ENCODE measurements at places on chromosomes 12 and 14.

GRCh38 chr14:24110060-24110459, 4.5 kb upstream of the DCAF11 start:
- no peak for DNase-seq

GRCh38 chr14:89465876-89466275, 48.8 kb upstream of the FOXN3 start:
- DNase-seq = no peak

- DNase-seq = no peak
Measured at GRCh38 chr12:94426049-94426448, 33.6 kb downstream of the CEP83 start.

DNA sequence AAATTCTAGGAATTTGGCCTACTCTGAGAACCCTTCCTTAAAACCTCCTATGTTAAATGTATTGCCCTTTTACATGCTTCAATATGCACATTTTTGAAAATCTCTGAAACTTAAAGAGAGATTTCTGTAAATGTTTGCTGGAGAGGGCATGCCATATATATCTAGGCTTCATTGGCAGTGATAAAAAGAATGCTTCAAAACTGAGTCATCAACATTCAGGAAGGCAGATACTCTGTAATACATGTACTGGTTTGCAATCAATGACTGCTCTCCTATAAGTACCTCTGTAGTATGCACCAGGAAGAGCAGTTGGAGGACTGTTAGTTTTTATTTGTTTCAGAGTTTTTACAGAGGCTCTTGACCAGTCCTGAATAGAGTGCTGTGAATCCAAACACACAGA, 739.9 kb downstream of the SLC16A7 start:
- no peak for DNase-seq

- no peak for DNase-seq
Measured at GRCh38 chr12:68011882-68012207, 22.6 kb downstream of the IFNG-AS1 start.

DNA sequence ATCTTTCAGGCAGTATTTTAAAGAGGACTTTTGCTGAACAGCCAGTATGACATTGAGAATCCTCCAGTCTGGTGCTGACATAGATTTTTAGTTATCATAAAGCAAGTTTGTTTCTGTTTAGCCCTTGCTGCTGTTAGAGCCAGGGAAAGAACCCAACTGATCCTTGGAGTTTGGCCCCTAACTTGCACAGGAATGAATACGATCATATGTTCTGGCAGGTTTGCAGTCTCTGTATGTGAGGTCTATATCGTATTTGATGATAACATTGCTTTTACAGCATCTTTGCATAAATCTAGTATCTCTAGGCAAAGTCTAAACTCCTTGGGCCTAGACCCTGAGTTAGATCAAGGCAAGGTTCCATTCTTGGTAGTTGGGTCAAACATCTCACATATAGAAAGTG, 4.3 kb upstream of the CCDC175 start:
- DNase-seq = no peak

- DNase-seq = no peak
Measured at GRCh38 chr14:77203611-77204458, 22.2 kb downstream of the TMEM63C start.

GRCh38 chr14:100547633-100548294, 39.5 kb downstream of the BEGAIN start:
- DNase-seq = no peak

DNA sequence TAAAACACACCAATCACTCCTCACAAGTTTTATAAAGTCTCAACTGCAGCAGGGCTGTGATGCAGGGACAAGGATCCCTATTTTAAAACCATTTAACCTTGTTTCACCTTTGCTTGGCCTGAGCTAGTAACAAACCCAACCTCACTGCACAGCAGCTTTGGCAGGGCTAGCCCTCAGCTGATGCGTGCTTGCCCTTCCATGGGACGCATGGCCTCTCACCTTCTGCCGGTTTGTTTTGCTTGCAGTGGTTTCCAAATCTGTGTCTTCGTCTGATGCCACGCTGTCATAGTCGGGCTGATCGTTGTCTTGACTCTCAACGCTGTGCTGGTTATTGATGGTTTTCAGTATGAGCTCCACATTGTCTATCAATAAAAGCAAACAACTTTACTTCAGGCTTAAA, 43.3 kb downstream of the GIT2 start:
- DNase-seq = no peak

DNA sequence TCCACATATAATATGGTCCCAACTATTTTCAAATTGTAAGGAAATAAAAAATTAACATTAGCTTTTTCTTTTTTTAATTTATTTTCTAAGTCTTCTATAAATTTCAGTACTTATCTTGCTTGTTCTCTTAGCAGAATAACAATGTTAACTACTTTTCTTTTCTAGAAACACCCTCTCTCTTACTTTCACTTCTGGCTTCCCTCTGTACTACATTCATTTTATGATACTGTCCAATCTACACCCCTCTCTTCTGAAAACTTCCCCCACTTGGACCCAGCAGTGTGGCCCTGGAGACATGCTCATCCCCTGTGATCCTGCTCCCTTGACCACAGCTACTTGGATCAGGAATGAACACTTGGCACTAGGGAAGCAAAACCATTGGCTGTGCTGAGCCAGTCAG, 15.7 kb downstream of the SGPP1 start:
- no peak for DNase-seq

- no peak for DNase-seq
Measured at GRCh38 chr14:45222485-45223262, 30.3 kb downstream of the MIS18BP1 start.

DNA sequence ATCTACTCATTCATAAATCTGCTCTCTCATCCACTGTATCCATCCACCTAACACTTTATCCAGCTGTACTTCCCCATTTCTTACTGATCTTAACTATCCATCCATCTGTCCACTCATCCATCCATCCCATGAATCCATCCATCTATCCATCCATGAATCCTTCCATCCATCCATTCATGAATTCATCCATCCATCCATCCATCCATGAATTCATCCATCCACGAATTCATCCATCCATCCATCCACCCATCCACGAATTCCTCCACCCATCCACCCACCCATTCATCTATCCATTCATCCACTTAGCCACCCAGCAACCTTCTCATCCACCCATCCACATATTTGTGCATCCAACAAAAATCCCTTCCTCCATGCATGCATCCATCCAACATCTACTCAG, 128.6 kb upstream of the MYL2 start:
- DNase-seq = no peak

- no peak for DNase-seq
Measured at GRCh38 chr14:53967606-53968005, 11.0 kb upstream of the BMP4 start.

DNA sequence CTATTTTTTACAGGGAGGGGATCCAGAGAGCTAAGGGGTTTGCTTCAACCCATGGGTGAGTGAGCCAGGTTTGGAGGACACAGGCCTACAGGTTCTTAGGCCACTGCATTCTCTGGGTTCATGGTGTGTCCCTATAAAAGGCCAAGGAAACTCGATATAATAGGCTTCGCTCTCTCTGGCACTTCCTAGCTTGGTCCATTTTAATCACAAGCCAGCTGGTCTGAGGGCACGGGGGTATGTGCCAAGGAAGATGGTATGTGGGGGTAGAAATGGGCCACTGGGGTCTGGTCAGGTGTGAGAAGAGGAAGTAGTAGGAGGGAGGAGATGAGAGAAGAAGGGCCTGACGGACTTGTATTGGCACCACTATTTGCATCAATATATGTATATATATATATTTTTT, 4.9 kb downstream of the ETV6 start:
- DNase-seq = no peak

DNA sequence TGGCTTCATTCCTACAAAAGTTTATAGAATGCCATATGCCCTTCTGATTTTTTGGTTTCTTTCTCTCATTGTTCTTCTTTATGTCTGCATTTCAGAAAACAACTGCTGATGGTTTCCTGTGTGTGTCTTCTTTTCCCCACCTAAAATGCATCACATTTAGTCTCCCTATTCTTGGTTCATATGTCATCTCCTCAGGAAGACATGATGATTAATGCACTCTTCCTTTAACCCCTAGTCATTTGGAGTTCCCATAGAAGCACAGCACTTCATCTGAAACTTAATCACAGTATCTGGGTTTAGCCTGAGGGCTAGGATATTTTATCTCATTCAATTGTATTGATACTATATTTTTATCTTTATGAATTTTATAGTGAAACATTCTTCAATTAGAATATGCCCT, 21.5 kb downstream of the GNPNAT1 start:
- no peak for DNase-seq

GRCh38 chr12:49954863-49955830, 4.6 kb downstream of the AQP2 start:
- no peak for DNase-seq

DNA sequence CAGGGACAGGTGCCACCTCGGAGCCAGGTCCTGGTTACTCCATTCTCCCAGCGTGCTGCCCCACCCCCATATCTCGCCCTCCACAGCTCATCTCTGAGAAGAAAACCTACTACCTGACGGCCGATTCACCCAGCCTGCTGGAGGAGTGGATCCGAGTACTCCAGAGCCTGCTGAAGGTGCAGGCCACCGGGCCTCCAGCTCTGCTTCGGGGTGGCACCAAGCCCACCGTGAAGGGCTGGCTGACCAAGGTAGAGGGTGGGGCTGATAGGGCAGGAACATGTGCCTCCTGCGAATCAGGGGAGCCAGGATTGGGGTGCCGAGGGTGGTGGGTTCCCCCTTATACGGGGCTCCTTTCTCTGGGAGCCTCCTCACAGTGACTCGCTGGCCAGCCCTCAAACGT, 25.9 kb downstream of the PIGH start:
- no peak for DNase-seq

GRCh38 chr12:43309959-43310358, 242.0 kb downstream of the ADAMTS20 start:
- no peak for DNase-seq

DNA sequence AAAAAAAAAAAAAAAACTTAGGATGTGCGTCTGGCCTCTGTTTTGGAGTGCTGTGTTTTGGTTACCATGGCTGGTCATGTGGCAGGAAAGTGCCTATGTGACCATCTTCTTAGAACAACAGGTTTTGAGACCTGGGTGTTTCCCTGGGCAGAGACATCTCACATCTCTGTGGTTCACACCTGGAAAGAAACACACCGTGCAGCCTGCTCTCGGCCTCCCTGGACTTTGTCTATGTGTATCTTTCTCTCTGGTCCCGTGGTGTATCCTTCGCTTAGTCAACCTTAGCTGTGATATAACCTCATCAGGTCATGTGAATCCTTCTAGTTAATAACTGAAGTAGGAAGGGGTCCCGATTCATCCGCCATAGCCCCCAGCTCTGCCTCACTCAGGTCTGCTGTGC, 22.6 kb downstream of the ACADS start:
- no peak for DNase-seq

- DNase-seq = no peak
Measured at GRCh38 chr12:1994429-1995143, 9.7 kb downstream of the DCP1B start.

GRCh38 chr12:20426957-20427356, 58.6 kb downstream of the PDE3A start:
- DNase-seq = no peak

GRCh38 chr14:63875311-63875710, 22.5 kb downstream of the SYNE2 start:
- no peak for DNase-seq

- no peak for DNase-seq
Measured at GRCh38 chr12:91854725-91855124, 290.9 kb downstream of the BTG1 start.

- DNase-seq = no peak
Measured at GRCh38 chr12:6570264-6570887, 2.3 kb upstream of the NOP2 start.

GRCh38 chr12:123034865-123035264, 54.4 kb downstream of the ARL6IP4 start:
- DNase-seq = no peak

DNA sequence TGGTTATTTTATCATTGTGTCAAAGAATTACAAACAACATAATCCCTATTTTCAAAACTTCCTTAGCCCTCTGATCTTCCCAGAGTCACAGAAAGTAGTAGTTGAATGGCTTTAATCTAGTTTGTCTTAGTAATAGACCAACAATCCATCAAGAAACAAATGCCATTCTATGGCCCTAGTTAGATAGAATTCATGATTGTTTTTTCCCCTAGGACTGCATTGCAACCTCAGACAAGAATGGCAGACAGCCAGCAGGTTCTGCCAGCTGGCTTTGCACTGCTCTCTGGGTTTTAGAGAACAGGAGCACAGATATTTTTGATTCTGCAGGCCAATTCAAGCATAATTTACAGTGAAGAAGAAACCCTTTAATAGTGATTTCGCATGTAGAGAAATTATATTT, 33.8 kb downstream of the SYT1 start:
- no peak for DNase-seq

- DNase-seq = no peak
Measured at GRCh38 chr12:82326905-82327503, 31.2 kb downstream of the CCDC59 start.

DNA sequence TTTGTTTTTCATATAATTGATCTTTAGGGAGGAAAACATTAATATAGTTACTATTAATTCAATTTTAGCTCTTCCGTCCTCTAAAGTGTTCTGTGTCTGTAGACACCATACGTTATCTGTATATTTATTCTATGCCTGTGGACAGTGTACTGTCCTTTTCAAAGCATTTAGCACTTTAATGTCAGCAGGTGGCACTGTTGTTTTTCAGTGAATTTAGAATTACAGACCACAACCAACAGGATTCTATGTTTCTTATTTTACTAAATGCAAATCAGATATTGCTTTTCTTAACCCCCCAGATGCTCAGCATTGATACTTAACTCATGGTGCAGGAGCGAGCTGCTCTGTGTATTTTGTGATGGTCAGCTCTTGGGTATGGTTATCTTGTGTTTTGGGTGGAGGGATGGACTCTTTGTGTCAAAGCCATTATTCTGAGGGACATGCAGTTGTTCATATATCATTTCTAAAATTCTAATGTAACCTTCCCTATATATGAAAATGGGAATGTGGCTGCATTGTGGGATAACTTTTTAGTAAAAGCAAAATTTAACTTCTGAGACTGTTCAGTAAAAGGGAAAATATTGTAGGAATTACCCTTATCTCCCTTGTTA, 65.2 kb downstream of the PAPOLA start:
- DNase-seq = no peak

GRCh38 chr14:99248761-99249171, 23.2 kb downstream of the BCL11B start:
- no peak for DNase-seq

GRCh38 chr14:65791191-65791981, 378.9 kb downstream of the FUT8 start:
- no peak for DNase-seq
